SK-N-DZ (cell line): ENCODE measurements at places on chromosomes 16 and 17.

DNA sequence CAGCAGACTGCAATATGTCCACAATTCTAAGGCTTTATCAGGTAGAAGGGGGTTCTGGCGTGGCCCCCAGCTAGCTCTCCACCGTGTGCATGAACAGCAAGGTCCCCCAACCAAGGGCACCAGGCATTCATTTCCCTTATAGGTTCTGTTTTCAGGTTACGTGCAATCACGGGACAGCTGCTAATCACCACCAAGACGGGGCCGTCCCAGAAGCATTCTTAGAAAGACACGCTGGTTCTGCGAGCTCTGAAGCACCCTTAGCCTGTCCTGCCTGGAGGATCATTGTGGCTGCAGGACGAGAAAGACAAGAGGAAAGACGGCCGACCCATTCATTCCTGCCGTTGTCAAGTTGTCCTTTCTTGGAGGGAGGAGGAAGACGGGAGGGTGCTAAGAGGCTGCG lies 302.9 kb downstream of the SOX9 start:
- no peak for DNase-seq

DNA sequence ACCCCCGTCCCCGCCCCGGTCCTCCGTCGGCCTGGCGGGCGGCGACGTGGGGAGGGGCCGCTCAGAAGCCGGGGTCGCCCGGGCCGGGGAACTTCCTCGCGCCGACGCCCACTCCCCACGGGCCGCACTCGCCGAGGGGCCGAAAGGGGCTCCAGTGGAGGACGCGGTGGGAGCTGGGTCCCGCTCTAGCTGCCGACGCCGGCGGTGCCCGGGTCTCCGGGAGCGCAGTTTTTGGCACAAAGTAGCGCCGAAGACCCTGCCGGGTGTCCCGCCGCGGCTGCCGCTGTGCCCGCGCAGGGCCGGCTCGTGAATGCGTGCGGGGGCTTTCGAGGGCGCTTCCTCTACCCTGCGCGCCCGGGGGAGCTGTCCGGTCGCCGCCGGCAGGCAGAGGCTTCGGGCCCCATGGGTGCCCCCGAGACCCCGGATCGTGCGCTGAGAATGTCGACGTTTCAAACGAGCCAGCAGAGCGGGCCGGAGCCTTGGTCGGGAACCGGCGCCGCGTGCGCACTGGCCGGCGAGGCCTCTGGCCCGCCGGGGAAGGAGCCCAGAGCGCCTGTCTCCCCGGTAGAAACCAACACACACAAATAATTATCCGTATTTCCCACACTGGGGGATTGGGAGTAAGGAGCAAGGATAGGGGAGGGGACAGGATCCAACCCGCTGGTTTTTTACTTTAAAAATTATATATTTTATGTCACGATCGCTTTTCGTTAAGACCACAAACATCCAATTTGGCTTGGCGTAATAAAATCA lies 46.6 kb upstream of the SLC38A10 start:
- DNase-seq, result no peak

DNA sequence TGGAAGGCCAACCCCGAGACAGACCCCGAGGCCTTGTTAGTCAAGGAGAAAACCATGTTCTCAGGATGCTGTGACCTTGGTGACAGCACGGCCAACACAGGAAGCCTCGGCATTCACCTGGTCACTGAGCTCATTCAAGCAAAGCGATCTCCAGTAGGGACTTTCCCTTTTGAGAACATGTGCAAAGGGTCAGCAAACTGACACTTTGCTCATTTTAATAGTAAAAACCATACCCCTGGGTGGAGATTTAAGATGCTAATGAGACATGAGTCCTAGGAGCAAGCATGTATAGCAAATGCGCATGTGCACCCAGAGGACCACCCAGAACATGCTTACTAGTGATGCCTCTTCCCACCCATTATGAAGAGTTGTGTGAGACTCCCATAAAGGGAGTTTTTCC lies 5.7 kb upstream of the SULT1A2 start:
- no peak for DNase-seq

GRCh38 chr17:41185001-41185400 lies 290 bp upstream of the KRTAP4-1 start:
- DNase-seq, result no peak

GRCh38 chr16:1674751-1675664 lies 3.1 kb upstream of the JPT2 start:
- DNase-seq, result no peak

DNA sequence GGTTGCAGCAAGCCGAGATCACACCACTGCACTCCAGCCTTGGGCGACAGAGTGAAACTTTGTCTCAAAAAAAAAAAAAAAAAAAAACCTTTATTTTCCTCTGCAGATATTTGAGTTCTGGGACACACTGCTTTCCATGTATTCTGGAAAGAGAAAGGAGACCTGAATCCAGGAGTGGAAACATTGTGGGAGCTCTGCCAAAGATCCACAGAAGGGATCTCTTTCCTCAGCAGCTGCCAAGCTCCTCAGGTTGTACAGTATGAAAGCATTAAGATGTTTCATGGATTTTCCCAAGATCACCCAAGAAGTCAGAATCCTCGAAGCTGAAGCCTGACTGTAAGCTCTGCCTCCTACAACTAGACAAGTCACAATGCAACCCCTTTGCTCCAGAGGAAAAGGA lies 13.5 kb downstream of the NPRL3 start:
- DNase-seq, result no peak

GRCh38 chr16:56203052-56203451 lies 11.8 kb downstream of the GNAO1 start:
- no peak for DNase-seq

GRCh38 chr17:63124536-63124935 lies 158.5 kb downstream of the TANC2 start:
- no peak for DNase-seq

- DNase-seq, result no peak
Observed at GRCh38 chr16:23512168-23512695, 1.9 kb upstream of the GGA2 start.

DNA sequence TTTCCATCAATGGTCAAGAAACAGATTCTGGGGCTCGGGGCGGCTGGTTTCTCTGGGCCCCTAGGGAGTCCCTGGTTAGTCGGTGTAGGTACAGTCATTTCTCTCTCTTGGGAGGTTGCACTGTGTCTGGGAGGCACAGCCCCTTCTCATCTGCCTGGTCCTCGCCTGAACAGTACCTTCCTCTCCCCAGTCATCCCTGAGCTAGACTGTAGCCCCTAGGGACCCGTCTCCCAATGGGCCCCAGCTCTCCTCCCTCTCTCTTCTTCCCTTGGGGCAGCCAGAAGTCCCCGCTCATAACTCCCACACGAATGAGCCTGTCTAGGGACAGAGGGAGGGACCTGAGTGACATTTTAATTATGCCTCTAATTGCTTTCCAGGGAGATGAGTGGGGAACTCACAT lies 20.2 kb upstream of the CPSF4L start:
- DNase-seq, result no peak

DNA sequence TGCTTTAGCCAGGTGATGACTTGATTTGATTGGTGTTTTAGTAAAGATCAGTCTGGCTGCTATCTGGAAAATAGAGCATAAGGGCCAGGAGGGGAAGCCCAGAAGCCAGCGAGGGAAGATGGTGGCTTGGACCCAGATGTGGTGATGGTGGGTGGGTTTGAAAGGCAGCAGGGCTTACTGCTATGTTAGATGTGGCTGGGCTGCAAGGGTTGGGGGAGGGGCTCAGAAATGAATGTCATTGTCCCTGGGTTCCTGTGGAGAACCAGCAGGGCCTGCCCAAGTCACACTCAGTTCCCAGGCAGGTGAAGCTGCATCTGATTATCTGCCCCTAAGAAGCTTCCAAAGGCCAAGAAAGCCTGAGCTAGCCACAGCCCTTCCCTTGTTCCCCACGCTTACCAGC lies 71.7 kb upstream of the BRD7 start:
- no peak for DNase-seq

GRCh38 chr17:2745317-2746037 lies 4.0 kb downstream of the CCDC92B start:
- no peak for DNase-seq

DNA sequence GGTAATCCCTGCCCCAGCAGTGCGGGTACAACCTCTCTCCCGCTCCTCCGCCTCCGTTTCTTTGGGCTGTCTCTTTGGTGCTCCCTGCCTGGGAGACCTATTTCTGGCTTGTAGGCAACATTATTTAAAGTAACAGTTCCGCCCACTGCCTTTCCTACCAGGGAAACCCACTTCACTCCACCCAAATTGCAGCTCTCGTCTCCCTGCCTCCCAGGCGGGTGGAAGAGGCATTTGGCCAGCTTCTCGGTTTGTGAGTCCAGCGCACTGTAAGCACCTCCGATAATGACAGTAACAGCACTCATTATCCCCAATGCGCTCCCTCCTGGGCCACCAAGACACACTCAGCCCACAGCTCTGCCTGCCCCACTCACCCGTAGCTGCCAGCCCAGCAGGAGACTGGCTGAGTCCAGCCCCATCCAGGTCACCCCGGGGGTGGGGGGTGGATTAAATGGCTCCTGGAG lies 165.1 kb upstream of the CDC42EP4 start:
- DNase-seq, result no peak

GRCh38 chr16:81551821-81552304 lies 107.3 kb downstream of the CMIP start:
- peak; percentile 29 for DNase-seq

DNA sequence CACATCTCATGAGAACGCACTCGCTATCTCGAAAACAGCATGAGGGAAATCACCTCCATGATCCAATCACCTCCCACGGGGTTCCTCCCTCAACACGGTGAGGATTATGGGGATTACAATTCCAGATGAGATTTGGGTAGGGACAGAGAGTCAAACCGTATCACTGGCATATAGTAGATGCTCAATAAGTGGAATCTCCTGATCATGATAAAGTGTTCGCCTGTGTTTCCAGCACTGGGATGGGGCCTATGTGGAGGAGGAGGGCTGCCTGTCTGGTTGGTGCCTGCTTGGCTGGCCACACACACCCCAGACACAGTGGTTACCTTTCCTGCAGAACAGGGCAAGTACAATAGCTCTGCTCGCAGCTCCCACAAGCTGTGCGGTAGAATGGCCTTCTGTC lies 6.1 kb upstream of the MGAT5B start:
- DNase-seq, result no peak

DNA sequence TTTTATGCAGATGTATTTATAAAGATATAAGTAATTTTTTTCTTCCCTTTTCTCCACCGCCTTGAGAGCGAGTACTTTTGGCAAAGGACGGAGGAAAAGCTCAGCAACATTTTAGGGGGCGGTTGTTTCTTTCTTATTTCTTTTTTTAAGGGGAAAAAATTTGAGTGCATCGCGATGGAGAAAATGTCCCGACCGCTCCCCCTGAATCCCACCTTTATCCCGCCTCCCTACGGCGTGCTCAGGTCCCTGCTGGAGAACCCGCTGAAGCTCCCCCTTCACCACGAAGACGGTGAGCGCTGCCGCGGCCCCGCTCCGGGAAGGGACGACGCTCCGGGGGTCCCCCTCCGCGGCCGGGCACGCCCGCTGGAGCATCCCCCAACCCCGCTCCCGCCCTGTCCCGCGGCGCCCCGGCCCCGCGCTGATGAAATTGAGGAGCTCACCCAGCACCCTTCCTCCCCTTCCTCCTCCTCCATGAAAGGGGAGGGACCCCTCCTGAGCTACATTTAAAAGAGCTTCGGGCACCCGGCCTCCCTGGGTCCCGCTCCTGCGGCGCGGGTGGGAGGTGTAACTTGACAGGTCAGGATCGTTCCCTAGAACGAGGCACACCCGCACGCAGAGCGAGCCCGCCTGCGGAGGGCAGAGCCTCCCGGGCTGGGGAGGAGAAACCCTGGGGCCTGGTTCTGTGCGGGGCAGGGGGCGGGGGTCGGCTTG lies 706 bp downstream of the HLF start:
- peak; percentile 41 for DNase-seq

DNA sequence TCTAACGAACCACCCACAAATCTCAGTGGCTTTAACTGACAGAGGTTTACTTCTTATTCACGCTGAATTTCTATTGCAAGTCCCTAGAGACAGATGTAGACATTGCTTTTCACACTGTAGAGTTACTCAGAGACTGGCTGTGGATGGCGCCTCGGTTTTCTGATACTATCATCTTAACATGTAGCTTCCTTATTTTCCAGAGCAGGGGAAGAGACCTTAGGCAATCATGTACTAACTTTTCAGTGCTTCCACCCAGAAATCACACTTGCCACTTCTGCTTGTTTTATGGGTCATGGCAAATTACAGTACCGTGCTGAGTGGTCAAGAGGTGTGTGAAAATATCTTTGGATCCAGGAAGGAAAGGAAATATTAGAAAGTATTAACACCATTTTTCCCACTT lies 65.4 kb downstream of the MAF start:
- DNase-seq, result no peak

DNA sequence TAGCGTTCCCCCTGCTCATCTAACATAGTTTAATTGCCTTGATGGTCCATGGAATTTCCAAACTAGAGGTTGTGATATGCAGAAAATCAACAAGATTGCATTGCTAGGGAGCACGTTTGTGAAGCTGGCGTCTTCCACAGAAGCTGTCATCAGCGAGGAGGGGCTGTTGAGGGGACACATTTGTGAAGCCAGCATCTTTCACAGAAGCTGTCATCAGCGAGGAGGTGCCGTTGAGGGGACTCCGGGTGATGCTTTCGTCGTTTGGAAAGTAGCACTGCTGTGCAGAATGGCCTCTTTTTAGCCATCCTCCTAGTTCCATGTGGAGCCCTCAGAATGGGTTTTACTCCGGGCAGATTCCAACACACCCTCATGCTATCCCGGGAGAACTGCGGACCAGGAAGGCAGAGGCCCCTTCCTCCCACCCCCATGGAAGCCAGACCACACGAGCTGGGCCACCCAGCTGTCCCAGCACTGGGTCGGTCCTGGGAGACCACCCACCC lies 119.6 kb upstream of the CHMP6 start:
- no peak for DNase-seq

DNA sequence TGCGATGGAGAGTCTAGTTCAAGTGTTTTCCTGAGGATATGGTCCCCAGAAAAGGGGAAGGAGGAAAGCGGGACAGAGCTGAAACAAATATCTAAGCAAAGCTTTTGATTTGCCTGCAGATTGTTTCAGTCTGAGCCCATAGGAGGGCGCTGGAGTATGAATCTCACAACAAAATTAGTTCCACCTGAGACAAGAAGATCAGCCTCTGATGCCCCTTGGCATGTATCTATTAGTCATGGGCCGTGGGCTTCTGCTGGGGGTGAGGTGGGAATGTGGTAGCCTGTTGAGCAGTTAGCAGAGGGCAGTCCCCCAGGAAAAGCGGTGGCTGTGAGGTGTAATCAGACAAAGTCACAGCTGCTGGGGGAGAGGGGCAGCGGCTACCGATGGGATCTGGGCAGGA lies 446.9 kb downstream of the CA10 start:
- DNase-seq, result no peak

GRCh38 chr16:88769617-88770460 lies 15.2 kb downstream of the PIEZO1 start:
- DNase-seq, result peak; percentile 72

GRCh38 chr16:87409153-87409552 lies 17.0 kb downstream of the MAP1LC3B start:
- DNase-seq, result no peak

DNA sequence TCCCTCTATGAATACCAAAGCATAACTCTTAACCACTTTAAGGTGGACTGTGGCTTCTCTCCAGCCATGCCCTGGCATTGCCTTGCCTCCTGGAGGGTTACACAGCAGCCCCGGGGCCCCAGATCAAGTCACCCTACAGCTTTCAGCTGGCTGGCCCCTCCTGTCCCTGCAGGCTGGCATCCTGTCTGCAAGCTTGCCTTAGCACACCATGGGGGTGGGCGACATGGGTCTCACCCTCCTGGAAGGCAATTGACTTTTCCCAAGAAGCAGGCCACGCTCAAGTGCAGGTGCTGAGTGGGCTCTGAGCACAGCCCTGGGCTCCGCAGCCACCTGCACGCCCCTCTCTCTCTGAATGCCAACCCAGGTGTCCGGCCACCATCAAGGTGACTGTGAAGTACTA lies 25.8 kb upstream of the AKTIP start:
- DNase-seq, result no peak

- DNase-seq, result no peak
Observed at GRCh38 chr16:272633-273546, 2.9 kb downstream of the RGS11 start.
